ENCODE measurements at places on chromosomes 5 and 9.

GRCh38 chr9:117097761-117098160, 317.1 kb downstream of the ASTN2 start:
- no peak for DNase-seq

DNA sequence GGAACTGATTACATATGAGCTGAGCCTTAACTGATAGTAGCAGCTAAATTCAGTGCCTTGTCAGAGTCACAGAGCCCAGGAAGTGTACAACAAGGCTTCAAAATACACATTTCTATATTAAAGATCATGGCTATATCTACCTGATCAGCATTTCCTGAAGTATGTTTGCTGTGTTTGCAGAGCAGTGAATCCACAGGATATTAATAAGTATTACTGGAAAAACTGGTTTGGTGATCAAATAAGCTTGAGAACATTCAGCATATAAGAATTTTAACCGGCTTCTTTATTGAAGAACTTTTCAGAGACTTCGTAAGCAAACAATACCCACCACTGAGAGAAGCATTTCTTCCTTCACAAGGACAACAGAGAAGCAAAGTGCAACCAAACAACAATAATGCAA, 227.0 kb downstream of the ELAVL2 start:
- no peak for DNase-seq

DNA sequence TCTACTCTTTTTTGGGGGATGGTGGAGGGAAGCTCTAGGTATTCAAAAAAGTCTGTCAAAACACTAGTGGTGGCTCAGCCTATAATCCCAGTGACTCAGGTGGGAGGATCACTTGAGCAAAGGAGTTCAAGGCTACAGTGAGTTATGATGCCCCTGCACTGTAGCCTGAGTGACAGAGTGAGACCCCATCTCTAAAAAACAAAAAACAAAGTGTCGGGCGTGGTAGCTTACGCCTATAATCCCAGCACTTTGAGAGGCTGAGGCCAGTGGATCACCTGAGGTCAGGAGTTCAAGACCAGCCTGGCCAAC, 15.8 kb upstream of the SLC35D2 start:
- DNase-seq: no peak

GRCh38 chr9:14111696-14112095, 202.2 kb downstream of the NFIB start:
- DNase-seq: peak; percentile 55

DNA sequence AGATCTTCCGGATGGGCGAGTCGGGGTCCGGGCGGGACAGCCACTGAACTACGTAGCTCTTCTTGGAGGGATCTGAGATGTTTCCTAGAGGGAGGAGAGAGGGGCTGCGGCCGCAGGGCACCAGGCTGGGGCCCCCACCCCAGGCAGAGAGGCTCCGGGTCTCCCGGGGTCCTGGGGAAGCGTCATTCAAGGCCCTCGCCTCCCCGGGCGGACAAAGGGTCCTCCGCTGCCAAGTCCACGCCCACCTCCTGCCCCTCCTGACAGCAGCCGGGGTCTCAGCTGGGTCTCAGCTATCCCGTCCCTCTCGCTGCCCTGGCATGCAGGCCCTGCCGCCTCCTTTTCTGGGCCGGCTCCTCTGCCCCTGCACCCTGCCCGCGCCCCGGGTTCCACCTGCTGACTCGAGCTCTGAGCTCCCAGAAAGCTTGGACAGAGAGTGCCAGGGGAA, 61.5 kb downstream of the ZNF354C start:
- DNase-seq: no peak

DNA sequence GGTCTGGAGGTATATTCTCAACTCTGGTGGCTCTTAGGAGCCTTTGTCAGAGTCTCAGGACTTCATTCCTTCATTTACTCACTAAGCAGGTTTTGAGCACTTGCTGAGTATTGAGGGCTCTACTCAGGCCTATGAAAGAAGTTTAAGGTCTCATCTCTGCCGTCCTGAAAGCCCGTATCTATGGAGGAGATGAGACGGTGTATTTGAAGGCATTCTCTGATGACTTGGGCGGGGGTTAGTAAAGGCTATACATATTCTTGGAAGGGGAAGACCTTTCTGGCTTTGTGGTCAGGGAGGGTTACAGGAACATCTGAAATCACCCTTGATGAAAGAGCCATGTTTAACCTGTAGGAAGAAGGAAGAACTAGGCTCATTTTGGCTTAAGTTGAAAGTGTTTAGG, 21.9 kb downstream of the RASGRF2 start:
- DNase-seq: no peak

DNA sequence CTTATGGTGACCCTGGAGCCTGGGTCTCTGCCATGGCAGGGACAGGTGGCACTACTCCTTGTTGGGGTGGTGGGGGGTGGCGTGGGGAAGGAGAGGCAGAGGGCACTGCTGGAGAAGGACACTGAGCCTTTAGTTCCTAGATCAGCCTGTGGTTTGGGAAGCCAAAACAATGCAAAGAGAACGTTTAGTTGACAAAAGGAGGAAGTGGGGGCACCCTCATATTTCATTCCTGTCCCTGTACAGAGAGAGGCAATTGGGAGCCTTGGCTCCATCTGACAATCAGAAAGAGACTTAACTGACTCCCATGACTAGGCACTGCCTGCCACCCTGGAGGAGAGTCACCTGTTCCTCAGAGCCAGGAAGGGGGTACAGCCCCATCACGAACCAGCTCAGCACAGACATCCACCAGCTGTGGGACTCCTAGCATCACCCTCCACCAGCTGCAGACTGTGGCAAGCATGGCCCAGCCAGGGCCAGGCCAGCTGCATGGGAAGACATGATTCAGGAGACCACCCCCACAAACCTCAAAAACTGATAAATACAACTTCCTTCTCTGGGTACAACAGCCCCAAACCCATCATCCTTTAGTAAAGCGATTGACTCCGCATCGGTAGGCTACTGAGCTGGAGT, 257.5 kb downstream of the HSPA4 start:
- DNase-seq: no peak

DNA sequence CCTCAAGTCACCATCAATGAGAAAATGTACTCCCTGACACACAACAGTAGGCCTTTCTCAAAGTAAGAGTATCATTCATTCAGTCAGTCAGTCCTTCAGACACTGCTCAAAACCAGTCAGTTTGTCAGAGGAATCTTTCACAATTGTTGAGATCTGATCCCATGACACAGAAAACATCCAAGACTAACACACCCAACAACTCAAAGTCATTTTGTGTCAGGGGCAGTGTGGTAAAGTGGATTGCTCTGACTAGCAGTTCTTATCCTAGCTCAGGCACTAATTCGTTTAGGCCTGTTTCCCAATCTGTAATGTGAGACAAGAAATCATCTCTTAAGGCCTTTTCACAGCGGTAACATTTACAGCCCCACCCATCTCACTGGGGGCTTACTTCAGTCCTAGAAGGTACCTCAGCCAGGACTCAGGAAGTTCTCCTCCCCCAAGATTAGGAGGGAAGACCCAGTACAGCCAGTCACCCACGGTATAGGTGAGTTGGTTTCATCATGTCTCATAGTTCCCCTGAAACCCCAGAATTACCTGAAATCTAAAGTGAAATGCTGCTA, 31.9 kb downstream of the SH3TC2 start:
- no peak for DNase-seq

DNA sequence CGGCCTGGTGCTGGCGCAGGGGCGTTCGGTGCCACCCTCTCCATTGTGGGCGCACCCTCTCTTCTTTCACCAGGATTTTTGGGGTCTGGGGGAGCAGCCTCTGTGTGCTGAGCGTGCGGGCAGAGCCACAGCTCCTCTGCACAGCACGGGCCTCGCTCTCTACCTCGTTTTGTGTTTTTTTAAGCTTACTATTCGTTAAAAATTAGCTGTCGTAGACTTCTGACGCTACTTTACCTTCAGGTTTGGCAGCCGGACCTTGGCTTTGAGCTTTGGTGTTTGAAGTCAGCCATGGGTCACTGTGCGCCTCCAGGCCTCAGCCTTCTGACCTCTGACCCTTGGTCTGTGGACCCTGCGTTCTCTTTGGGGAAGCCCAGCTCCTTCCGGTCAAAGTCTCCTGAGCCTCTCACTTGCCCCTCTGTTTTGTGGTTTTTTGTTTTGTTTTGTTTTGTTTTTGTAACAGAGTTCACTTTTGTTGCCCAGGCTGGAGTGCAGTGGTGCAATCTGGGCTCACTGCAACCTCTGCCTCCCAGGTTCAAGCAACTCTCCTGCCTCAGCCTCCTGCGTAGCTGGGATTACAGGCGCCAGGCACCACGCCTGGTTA, 88.2 kb upstream of the CACNA1B start:
- no peak for DNase-seq

DNA sequence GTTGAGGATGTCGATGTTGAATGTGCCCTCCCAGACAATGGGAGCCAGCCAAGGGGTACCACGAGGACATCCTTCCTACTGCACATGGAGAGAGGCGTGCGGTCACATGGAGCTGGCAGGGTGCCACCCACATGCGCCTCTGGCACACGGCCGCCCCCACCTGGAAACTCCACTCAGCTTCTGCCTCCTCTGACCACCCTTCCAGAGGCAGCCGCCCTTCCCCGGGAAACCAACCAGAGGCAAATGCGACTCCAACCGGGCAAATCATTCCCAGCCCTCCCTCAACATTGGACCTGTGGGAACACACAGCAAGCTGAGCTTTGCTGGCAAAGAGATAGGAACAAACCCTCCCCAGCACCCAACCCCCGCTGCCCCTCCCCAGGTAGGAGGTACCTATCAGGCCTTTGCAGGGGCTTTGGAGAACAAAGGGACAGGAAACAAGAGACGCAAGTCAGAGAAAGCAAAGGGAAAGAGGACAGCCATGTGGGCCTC, 17.5 kb downstream of the ABO start:
- no peak for DNase-seq

- peak; percentile 86 for DNase-seq
These were observed 83.1 kb downstream of the JMY start for GRCh38 chr5:79318935-79319614.

- DNase-seq: no peak
These were observed 17.8 kb downstream of the SH3TC2 start for GRCh38 chr5:149045089-149045460.

GRCh38 chr5:4036861-4037260, 441.2 kb downstream of the IRX1 start:
- no peak for DNase-seq

DNA sequence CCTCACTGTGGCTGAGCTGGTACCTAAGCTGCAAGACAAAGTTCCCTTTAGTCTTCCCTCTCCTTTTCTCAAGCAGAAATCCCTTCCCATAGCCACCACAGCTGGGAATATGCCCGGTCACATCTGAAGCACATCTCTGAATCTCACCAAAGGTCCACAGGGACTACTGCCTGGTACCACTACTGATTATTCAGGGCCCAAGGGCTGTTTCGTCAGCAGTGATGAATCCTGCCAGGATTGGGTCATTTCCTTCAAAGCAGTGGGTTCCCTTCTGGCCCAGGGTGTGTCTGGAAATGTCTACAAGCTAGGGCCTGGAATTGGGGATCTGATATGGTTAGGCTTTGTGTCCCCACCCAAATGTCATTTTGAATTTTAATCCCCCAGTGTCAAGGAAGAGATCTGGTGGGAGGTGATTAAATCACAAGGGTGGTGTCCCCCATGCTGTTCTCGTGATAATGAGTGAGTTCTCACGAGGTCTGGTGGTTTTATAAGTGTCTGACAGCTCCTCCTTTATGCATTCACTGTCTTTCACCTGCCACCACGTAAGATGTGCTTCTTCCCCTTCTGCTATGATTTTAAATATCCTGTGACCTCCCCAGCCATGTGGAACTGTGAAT, 83.2 kb upstream of the FST start:
- DNase-seq: no peak

- peak; percentile 97 for DNase-seq
These were observed 220.9 kb downstream of the ACTL7B start for GRCh38 chr9:108634672-108635462.

GRCh38 chr5:37045703-37046102, 169.1 kb downstream of the NIPBL start:
- DNase-seq: no peak

- DNase-seq: no peak
These were observed 1.4 kb downstream of the NSUN2 start for GRCh38 chr5:6631441-6631840.

GRCh38 chr9:110152704-110153374, 55.1 kb downstream of the C9orf152 start:
- peak; percentile 68 for DNase-seq

DNA sequence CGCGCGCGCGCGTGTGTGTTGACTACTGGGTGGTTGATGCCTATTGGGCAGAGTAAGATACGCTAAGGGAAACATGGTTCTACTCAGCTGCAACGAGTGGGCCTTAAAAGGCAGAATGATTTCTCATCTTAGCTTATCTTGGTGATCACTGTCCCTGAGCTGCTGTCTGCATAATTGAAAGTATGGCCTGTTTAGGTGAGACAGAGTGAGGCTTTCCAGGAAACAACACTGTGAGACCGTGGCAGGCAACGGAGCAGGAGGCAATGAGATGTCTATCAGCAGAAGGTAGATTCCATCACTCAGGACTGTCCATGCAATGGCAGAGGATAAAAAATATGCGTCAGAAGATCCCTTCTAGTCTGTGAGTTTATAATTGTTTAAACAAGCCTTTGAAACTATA, 277.2 kb downstream of the TRIM32 start:
- DNase-seq: no peak

GRCh38 chr9:30574355-30575151, 1809.9 kb upstream of the ACO1 start:
- no peak for DNase-seq

DNA sequence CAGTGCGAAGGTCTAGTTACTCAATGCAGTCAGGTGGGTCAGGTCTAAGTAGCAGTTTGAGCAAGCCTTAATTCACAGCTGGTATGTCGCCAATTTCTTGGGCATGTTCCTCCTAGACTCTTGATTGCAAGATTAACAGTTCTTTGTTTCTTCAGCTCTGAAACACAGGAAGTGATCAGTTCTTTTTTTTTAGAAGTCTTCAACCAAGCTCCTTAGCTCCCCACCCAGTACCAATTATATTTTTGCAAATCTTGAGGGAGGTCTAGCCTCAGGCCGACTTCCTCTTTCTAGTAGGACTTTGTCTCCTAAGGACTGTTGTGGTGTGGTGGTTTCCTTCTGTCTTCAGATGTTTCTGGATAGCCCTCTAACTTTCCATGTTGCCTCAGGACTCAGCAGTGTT, 2054.2 kb downstream of the MAT2B start:
- no peak for DNase-seq

GRCh38 chr9:138023394-138024124, 146.0 kb downstream of the CACNA1B start:
- DNase-seq: no peak

- DNase-seq: no peak
These were observed 72.3 kb upstream of the PRLR start for GRCh38 chr5:35302544-35302943.

DNA sequence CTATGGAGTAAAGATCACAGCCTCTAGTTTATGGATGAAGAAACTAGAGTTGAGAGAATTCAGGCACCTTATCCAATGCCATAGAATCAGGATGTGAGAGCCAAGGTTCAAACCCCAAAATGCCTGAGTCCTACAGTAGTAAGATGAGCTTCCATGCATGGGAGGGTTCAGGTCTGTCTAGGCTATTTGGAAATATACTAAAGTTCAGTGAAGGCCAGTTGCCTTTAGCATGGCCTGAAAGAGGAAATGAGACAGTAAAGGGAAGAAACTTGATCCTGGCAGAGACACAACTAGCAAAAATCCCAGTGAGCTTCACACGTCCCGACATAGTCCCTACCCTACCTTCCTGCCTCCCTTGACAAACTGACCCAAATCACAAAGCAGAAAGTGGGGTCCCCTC, 317.0 kb downstream of the RASEF start:
- no peak for DNase-seq
